NCI-H460 (cell line): ENCODE measurements at places on chromosomes 12 and 14.

DNA sequence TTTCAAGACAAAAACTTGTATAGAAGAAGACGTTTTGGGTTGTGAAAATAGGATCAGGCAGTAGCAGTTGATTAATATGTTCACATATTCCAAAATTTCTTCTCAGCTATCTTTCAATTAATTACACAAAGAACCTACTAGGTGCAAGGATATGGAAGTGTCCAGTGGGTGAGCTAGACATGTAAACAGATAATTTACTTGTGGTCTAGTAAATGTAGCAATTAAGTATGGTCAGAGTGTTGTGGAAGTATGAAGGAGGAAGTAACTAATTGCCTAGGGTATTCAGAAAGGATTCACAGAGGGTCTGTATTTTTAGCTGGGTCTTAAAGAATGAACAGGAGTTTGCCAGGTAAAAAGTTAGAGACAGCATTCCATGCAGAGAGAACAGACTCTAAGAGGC is 5.9 kb downstream of the GOLGA5 start:
- no peak for DNase-seq

- DNase-seq = no peak
These were observed 22.7 kb downstream of the SLC38A1 start for GRCh38 chr12:46246021-46246700.

DNA sequence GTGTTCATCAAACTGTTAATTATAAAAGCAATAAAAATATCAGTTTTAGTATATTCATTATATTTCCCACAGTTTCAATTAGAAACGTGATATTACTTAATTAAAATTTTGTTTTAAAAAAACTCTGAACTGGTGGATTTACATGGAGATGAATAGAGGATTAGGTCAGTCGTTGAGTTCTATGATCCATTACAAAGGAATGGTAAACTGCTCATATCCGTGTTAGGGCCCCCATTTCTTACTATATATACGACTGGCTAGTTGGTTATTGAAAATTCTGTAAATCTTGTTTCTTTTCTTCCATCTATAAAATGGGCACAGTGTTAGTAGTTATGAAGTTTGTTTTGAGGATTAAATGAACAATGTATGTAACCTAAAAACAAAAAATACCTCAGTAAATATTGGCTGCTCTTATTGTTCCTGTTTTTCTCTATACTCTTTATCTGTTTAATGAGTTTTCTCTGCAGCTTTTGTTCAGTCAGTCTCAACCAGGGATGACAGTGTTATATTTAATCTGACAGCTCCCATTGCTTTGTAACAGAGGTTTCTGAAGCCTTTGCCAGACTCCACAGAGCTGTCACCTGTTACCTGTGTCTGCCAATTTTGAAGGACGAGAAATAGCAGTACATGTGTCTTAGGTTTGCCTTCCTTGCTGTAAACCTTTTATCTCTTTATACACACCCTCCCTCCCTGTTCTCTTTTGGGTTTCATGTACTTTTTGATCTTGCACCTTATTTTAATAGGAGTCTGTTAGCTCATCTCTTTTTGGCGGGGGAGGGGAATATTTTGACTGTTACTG is 41.5 kb downstream of the FRS2 start:
- DNase-seq = no peak

DNA sequence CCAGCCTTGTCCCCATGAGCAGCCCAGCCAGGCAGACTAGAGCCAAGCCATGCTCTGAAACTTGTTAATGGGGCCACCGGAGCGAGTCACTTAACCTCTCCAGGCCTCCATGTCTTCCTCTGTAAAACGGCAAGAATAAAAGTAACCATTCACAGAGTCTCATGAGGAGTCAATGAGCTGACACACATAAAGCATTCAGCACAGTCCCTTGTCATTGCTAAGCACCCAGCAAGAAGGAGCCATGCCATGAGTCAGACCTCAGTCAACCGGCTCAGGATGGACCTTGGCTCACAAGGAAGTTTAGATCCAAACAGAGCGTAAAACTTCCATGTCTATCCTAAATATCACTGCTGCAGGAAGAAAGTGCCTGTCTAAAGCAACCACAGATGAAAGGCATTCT is 10.6 kb downstream of the FICD start:
- no peak for DNase-seq

DNA sequence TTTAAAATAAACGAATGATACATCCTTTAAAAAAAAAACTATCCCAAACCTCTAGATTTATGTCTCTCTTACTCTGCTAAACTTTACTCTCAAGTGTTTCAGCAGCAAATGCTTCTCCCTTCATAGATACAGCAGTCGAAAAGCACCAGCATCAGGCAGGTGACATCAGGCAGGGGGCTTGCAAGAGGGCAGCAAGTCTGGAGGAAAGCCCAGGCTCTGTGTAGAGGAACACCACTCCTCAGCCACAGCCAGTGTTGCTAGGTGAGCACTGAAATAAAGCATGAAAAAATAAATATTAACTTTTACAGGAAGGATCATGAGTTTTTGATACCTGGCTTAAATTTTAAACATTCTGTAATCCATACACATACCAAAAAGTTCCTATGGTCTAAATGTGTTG is 419.4 kb downstream of the GALC start:
- no peak for DNase-seq

GRCh38 chr12:23096321-23096720 is 471.4 kb downstream of the ETNK1 start:
- DNase-seq = no peak

DNA sequence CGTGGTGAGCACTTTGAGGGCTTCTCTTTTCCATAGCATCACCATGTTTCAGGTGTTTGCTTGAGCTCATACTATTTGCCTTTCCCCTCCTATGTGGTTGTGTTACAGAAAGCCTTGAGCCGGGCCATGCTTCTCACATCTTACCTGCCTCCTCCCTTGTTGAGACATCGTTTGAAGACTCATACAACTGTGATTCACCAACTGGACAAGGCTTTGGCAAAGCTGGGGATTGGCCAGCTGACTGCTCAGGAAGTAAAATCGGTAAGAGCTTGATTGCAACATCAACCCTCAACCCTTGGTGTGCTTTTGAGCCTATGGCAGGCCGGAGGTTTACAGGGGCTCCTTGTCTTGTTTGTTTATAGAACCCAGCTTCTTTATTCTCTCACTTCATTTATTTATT is 8.1 kb downstream of the LETMD1 start:
- DNase-seq = no peak

- peak; percentile 4 for DNase-seq
These were observed 21.0 kb upstream of the RNASE2 start for GRCh38 chr14:20934148-20934762.

DNA sequence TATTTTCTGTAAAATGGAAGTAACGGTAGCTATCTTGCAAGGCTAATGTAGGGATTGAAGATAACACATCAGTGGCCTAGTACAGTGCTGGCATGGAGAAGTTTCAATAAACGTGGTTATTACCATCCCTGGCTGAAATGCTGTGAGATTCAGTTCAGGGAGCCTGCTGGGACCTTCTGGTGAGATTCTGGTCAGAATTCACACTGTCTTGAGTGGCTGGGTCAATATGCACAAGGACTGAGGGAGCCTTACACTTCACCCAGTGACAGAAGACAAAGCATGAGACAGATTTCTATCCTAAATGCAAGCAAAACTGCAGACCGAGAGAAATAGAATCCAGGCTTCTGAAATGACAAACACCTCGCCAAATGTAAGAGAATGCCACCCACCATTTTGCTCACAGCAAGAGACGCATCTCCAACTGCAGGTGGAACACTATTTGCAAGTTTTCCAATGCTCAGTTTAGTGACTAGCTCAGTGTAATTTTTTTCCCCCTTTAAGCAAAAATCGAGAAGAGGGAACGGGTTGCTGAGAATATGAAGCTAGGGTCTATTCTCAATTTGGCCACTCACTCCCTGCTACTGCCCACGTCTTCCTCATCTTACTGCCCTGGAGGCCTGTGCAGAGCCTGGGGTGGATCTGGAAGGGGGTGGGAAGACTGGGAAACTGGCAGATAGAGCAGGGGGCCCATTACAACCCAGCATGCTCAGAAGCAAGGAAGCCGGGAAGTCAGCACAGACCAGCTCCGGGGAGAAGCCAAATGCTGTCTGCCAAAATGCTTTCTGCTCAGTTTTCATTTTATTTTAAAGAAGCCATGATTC is 201.3 kb downstream of the TTC7B start:
- no peak for DNase-seq

- DNase-seq = no peak
These were observed 112.5 kb downstream of the ETV6 start for GRCh38 chr12:11761869-11762567.

GRCh38 chr12:116266631-116267349 is 10.7 kb downstream of the MED13L start:
- DNase-seq = no peak

DNA sequence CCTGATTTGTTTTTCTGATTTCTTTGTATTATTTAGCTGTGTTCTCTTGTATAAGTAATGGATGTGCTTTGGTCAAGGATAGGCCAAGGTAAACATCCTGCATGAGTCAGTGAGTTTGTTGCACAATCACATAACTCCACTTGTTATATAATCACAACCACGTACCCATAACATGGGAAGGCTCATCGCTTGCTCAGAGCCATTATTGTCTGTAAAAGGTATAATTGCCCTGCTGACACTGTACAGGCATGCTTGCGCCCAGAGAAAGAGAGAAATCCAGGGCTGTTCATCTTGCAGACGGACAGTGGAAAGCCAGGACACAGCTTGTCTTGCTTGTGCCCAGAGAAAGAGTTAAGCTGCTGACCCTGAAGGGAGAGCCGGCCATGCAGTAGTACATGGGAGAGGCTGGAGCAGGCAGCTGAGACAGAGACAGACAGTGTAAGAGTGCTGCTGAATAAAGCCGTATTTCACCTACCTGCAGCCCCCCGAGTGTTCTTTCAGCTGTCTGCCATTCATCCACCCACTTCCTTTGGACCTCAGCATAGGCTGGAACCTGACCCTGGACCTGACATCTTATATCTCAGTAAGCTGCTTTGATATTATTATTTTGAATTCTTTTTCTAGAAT is 174.7 kb upstream of the DAAM1 start:
- DNase-seq = peak; percentile 30

DNA sequence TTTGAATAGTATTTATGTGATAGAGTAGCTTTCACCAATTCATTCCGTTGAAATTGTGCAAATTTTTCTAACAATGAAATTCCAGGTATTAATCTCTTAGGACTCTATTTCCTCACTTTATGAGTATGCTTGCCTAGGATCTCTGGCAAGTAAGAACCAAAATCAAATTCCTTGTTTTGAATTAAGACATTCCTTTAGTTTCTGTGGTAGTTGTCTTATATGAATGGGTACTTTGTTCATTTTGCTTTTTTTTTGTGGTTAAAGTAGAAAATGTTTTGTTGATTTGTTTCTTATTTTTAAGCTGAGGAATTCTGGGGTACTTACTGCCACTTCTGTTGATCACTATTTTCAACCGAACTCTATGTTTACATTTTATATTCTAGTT is 59.8 kb downstream of the KITLG start:
- DNase-seq = no peak

GRCh38 chr12:116604951-116605641 is 45.9 kb downstream of the MAP1LC3B2 start:
- DNase-seq = no peak
